HTR-8/SVneo (cell line): ENCODE measurements at places on chromosomes 16 and 17.

DNA sequence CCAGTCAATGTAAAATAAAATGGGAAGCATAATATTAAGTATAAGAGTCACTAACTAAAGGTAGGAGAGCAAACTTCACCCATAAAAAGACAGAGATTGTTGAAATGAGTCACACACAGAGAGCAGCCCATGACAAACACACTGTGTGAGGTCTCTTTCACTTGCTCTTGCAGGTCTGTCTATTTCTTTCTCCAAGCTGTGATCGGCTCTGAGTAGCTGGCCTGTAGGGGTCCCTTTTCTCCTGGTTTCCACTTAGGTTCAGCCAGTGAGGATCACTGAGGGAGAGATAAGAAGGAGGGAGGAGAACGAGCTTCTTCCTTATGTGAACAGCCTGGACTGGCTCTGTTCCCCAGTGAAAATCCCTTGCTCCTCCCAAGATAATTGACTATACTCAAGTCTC is 133.7 kb upstream of the HS3ST3A1 start:
- DNase-seq: no peak

DNA sequence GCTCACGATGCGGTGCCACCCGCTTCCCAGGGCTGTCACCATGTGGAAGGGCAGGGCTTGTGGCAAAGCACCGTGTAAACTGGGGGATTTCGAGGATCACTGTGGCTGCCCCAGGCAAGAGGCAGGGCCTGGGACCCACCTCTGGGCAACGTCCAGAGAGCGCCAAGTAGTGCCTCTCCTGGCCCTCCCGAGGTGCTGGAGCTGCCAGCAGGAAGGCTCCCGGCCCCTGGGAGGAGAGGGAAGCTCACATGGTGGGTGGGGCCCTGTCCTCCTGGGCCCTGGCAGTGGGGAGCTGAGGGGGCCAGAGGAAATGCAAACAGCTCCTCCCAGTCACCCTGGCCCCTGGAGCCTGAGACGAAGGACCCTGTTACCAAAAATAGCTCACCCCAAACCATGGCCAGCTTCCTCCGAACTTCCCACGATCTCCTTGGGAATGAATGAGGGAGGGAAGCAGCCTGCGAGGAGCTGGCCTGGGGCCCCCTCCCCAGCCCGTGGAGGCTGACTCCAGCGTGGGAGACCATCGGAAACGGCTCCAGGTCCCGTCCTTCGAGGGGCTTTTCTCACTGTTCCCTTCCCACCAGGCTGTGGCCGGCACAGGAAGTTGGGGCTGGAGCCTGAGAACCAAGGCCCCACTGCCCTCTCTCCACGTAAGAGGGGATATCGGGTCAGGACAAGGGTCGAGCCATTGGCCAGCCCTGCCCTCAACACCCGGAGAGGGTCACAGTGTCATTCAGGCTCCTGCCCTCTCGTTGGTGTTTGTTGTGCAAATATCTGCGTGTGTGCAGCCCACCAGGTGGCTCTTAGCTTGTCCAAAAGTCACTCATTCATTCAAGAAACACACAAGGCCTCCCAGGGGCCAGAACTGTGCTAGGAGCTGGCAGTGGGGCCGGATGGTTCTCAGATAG is 17.7 kb downstream of the VASN start:
- DNase-seq: no peak

GRCh38 chr17:32261417-32261736 is 4.3 kb upstream of the RHBDL3 start:
- DNase-seq: no peak

DNA sequence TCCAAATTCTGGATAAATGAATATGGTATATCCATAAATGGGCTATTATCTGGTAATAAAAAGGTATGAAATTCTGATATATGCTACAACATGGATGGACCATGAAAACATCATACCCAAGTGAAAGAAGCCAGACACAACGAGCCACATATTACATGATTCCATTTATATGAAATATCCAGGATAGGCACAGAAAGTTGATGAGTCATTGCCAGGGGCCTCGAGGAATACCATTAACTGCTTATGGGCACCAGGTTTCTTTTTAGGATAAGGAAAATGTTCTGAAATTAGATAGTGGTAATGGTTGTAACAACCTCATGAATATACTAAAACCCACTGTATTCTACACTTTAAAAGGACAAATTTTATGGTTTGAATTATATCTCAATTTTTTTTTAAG is 123.2 kb downstream of the PITPNC1 start:
- no peak for DNase-seq

GRCh38 chr16:28977703-28978662 is 3.4 kb downstream of the SPNS1 start:
- DNase-seq: no peak

GRCh38 chr16:77549876-77550275 is 115.0 kb upstream of the ADAMTS18 start:
- no peak for DNase-seq

DNA sequence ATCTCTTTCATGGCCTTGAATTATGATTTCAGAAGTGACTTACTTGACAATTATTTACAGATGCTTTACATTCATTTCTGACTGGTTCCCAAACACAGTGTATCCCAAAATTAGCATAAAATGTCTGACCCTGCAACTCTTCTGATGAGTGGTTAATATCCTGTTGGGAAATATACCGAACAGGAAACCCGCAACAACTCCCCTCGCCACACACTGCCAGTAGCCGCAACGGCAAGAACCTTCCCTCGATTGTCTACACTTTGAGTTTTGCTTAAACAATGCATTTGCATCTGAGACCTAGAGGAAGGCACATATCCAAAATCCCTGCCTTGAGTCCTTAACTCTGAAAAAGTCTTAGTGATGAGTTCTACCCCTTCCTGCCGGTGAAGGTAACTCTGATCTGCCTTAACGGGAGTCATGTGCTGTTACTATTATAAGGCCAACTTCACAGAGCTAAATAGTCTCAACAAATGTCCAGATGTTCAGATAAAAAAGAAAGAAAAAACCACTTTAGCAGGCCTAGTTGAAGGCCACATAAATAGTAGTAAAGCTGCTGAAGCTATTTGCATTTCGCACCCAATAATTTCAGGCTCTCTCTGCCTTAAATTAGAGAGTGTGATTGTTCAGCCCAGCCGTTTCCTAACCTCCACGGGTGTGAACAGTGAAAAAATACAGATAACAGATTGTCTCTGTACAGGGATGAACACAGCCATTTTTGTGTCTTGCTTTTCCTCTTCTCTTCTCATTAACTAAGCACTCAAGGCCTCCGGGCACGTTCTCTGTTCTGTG is 321.1 kb downstream of the HS3ST3B1 start:
- DNase-seq: no peak

- no peak for DNase-seq
Measured at GRCh38 chr17:44928136-44928535, 12.8 kb upstream of the GFAP start.

GRCh38 chr17:4008082-4008435 is 43.8 kb upstream of the ATP2A3 start:
- no peak for DNase-seq

DNA sequence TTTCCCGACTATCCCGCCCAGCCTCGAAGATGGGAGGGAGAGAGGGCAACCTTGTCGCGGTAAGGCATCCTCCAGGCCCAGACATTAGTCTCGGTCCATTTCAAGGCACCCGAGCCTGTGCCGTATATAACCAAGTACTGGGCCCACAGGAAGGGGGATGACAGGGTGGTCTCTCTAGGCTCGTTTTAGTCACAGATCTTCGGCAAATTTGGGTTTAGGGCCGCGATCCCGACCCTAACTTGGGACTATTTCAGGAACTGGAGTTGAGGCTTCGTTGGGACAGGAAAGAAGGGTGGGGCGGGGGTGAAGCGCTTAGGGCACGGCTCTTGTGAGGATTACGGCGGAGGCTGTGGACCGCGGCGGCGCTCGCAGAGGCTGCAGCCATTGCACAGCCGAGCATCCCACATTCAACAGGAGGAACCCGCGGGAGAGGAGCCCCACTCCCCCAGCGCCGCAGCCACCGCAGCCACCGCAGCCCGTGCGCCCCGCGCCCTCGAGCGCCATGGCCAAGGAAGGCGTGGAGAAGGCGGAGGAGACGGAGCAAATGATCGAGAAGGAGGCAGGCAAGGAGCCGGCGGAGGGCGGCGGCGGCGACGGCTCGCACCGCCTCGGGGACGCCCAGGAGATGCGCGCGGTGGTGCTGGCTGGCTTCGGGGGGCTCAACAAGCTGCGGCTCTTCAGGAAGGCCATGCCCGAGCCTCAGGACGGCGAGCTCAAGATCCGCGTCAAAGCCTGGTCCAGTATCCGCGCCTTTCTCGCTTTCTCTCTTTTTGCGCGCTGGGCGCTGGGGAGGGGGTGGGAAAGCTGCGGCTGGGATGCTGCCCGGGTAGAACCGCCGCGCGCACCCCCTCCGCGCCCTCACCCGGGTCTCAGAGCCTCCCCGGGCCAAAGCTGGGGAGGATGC is at the start of gene VAT1L:
TSS of gene VAT1L (plus strand) at position 384 of the 904 bp plus-strand sequence. CDS start at position 503, 119 bp downstream.
- DNase-seq: peak; percentile 56

GRCh38 chr16:5065326-5065725 is 430 bp downstream of the C16orf89 start:
- no peak for DNase-seq
